CD4-positive, alpha-beta T cell treated with Interleukin-1 beta for 1 hour (primary cell): ENCODE measurements at places on chromosomes 2 and 18.
A peak's percentile ranks its signal among the peaks of the same experiment; 100 is the strongest.

DNA sequence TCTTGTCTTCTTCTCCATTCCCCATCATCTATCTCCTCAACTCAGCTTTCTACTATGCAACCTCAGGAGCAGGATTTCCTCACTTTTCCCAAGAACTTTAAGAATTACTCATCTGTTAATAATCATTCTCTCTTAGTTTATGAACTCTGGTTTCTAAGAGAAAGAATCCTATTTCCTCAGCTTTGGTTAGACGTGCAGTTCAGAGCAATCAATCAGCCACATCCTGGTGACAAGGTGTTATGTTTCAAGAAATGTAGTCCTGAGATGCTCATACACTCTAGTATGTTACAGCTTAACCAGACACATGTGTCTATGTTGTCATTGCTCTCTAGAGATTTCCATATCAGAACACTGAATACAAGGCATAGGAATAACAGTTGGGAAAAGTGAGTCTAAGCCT is 277.9 kb downstream of the MBD2 start:
- DNase-seq: no peak

DNA sequence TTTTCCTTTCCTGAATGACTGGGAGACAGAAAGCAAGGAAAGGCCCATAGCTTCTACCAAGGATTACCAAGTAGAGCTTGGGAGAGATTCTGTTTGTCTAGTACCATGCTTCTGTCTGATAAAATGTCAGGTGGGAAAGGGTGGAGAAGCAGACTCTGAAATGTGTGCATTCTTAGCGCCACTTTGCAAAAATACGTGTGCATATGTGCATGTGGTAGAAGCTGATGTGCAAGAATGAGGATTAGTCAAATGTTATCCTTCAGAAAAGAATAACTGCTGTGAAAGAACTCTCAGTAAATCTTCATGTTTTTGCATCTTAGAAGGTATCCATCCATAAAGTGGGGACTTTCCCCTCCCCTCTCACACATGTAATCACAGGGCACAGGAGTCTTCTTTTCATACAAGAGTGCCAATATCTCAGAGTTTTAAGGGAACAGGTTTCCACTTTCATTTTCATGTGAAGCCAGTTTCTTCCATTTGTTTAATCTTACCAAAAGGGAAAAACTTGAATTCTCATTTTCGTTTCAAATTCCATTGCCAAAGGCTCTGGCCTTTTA is 15.4 kb upstream of the DGKD start:
- no peak for DNase-seq

- no peak for DNase-seq
Observed at GRCh38 chr2:18603854-18604530, 14.6 kb upstream of the NT5C1B start.

GRCh38 chr2:134583997-134584520 is 134.7 kb downstream of the TMEM163 start:
- no peak for DNase-seq

DNA sequence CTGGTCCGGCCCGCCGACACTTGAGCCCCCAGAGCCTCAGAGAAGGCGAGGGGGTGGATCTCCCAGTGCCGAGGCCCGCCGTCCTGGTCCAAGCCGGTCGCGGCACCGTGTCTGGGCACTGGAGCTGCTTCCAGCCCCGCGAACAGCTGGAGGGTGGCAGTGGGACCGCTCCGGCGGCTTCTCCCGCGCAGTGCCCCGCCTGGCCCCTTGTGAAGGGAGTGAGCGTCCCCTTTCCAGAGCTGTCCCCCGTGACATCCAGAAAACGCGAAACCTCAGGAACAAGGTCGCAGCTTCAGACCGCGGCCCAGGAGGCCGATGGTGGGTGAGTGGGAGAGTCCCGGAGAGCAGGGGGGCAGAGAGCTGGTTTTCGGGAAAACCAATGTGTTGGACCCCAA is 579 bp upstream of the EMX1 start:
- DNase-seq: no peak

GRCh38 chr2:101830146-101830545 is 132.6 kb downstream of the MAP4K4 start:
- no peak for DNase-seq

- peak; percentile 12 for DNase-seq
Observed at GRCh38 chr2:38146275-38146906, 70.4 kb upstream of the CYP1B1 start.

GRCh38 chr2:154882725-154883124 is 184.2 kb downstream of the KCNJ3 start:
- no peak for DNase-seq
